ENCODE measurements at places on chromosomes 11 and 22. TPM values are rescaled to one million over a fixed set of nuclear protein-coding genes. Genes with fewer than 3 reads are reported as not detected.

DNA sequence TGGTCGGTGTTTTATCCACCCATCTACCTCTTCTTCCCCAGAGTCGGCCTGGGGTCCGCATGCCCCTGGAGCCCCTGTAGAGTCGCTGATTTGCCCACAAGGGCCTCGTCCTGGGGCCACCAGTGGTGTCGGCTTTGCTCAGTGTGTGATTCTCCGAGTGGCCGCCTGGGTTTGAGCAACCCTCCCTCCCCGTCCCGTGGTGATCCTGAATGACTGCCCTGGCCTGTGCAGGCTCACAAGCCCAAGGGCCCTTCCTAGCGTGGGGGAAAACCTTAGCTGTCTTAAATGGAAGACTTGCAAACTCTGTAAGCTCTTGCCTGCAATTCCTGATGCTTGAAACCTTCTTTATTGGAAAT lies 128.3 kb downstream of the OSBP2 start:
- H3K4me1 ChIP-seq = no peaks in the 10 kb centered on the region
- DNase-seq = no peak
- H3K27ac ChIP-seq = no peak overlapping the region
- no peaks in the 10 kb centered on the region for H3K36me3 ChIP-seq

The SCGB1D2 gene
- total RNA-seq = 1.1 TPM

- H3K4me3 ChIP-seq = no peak overlapping the region
- DNase-seq = no peak
- H3K27ac ChIP-seq = no peak overlapping the region
- H3K36me3 ChIP-seq = no peaks in the 10 kb centered on the region
- H3K4me1 ChIP-seq = no peaks in the 10 kb centered on the region
Observed at GRCh38 chr22:44005524-44005923, 18.6 kb upstream of the PARVB start.

The RAG1 gene
- 0.79 TPM for total RNA-seq

DNA sequence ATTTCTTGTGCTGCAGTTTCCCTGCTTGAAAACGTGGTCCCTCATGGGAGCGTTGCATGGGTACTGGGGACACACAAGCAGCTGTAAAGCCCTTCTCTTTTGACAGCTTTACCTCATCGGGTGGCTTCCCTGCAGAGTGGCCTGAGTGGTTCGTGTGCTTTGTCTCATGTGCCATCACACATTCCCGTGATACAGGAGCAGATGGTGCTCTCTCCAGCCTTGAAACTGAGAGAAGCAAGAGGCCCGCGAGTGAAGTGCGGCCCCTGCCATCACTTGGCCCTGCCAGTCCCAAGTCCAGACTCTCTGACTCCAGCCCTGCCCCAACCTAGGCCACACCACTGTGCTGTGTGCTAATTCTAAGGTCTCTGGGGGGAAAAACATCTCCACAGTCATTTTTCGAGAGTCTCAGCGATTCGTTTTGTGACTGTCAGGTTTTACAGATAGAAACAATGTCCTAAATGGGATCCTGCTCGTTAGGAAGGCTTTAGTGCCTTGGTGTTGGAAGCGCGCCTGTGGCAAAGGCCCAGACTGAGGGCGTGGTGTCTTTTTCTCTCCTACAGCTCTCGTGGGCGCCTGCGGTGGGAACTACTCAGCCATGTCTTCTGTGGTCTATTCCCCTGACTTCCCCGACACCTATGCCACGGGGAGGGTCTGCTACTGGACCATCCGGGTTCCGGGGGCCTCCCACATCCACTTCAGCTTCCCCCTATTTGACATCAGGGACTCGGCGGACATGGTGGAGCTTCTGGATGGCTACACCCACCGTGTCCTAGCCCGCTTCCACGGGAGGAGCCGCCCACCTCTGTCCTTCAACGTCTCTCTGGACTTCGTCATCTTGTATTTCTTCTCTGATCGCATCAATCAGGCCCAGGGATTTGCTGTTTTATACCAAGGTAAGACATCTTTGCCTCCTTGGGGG lies 64.2 kb downstream of the KREMEN1 start:
- H3K27me3 ChIP-seq = no peaks in the 10 kb centered on the region
- no peak for DNase-seq
- no peak overlapping the region for H3K27ac ChIP-seq
- no peaks in the 10 kb centered on the region for H3K36me3 ChIP-seq
- H3K4me3 ChIP-seq = no peak overlapping the region
- H3K4me1 ChIP-seq = no peaks in the 10 kb centered on the region

- H3K27ac ChIP-seq = no peak overlapping the region
- peak; percentile 79 for DNase-seq
- H3K4me1 ChIP-seq = no peaks in the 10 kb centered on the region
- H3K36me3 ChIP-seq = peaks cover 10% of the 10 kb centered on the region
Observed at GRCh38 chr22:50498322-50498890, 9.1 kb downstream of the LMF2 start.

The LRRC32 gene
- 9.6 TPM for total RNA-seq

DNA sequence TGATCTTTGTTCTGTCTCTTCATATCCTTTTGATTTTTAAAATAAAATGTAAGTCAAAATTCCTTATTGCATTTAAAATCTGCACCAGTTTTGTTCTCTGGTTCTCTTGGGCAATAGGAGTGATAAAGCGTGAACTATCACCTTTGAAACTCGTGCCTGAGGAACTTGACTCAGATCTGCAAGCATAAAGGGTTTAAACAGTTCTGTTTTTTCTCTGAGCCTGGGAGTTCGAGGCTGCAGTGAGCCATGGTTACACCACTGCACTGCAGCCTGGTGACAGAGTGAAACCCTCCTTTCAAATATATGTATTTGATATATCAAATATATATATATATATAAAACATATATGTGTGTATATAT lies 38.9 kb upstream of the CLMP start:
- H3K4me3 ChIP-seq = no peak overlapping the region
- no peak for DNase-seq
- H3K27me3 ChIP-seq = no peaks in the 10 kb centered on the region
- no peaks in the 10 kb centered on the region for H3K36me3 ChIP-seq
- no peaks in the 10 kb centered on the region for H3K4me1 ChIP-seq

DNA sequence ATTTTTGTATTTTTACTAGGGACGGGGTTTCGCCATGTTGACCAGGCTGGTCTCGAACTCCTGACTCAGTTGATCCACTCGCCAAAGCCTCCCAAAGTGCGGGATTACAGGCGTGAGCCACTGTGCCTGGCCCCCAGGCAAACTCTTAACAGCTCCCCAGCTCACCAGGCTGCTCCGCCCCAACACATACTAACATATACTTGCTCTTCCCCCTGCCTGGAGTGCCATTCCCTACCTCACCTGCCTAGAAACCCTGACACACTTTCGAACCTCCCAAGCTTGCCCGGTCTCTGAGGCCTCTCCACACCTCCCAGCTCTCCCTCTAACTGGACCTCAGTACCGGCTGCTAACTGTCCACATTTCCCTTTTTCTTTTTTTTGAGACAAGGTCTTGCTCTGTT lies 8.5 kb downstream of the MAP4K2 start:
- no peak overlapping the region for H3K27ac ChIP-seq
- no peaks in the 10 kb centered on the region for H3K4me1 ChIP-seq
- no peak for DNase-seq
- H3K4me3 ChIP-seq = no peak overlapping the region
- H3K36me3 ChIP-seq = no peaks in the 10 kb centered on the region

DNA sequence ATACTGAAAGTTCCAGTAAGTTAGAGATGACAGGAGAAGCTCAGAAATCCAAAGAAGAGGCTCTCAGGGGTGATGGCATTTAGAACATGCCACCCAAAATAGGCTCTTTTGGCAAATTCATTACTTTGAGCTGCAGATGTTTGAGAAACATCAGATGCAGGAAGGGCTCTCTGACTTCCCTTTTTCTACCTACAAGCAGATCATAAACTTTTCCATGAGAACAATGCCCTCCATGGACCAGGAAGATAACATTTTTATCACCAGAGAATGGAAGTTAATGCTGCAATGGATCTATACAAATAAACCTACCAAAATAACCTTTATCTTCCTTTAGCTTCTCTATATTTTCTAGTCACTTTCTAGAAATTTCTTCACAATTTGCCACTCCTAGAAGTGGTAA lies 32.7 kb upstream of the FAR1 start:
- no peaks in the 10 kb centered on the region for H3K27me3 ChIP-seq
- DNase-seq = no peak
- H3K4me1 ChIP-seq = no peaks in the 10 kb centered on the region
- H3K36me3 ChIP-seq = no peaks in the 10 kb centered on the region

DNA sequence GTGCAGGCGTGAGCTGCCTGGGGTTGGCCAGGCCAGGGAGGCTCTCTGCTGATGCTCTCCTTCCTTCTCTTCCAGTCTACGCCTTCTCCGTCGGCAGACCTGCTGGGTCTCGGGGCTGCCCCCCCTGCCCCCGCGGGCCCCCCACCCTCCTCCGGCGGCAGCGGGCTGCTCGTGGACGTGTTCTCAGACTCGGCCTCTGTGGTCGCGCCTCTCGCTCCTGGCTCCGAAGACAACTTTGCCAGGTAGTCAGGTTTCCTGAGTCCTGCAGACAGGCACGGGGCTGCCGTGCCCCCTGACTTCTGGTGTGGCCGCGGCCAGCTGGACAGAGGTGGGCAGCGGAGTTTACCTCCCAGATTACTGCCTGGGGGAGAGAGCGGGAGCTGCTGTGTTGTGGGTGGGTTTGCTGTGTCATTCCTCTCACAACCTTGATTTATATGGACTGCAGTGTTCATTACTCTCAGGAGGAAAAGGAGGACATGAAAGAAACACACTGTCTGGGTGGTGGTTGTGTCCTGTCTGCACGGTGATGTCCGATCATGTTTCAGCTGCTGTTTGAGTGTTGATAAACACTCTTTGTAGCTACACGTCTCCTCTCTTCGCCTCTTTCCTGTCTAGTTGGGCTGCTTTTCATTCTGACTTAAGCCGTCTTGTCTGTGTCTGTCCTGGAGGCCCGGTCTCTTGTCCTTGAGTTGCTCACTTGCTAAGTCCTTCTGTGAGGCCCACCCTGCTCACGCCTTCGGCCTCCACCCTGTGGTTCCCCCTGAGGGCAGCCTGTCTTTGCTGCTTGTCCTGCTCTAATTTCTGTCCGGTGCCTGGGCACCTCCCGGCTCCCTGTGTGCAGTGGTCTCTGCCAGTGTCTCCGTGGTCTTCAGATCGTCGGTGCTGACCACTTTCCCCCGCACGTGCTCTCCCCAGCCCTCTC lies 35.9 kb downstream of the MUC6 start:
- no peak overlapping the region for H3K4me3 ChIP-seq
- H3K27me3 ChIP-seq = no peaks in the 10 kb centered on the region
- no peak overlapping the region for H3K27ac ChIP-seq
- H3K36me3 ChIP-seq = peaks cover 12% of the 10 kb centered on the region
- DNase-seq = no peak

- no peak overlapping the region for H3K27ac ChIP-seq
- H3K27me3 ChIP-seq = no peaks in the 10 kb centered on the region
- H3K36me3 ChIP-seq = no peaks in the 10 kb centered on the region
- no peaks in the 10 kb centered on the region for H3K4me1 ChIP-seq
- H3K4me3 ChIP-seq = no peak overlapping the region
Observed at GRCh38 chr11:114308689-114309089, 12.5 kb downstream of the NNMT start.

The CREB3L1 gene
- 26.3 TPM for total RNA-seq

The TIGD3 gene
- not detected for total RNA-seq

The UPK2 gene
- total RNA-seq = not detected

The SERHL2 gene
- total RNA-seq = 2.0 TPM

DNA sequence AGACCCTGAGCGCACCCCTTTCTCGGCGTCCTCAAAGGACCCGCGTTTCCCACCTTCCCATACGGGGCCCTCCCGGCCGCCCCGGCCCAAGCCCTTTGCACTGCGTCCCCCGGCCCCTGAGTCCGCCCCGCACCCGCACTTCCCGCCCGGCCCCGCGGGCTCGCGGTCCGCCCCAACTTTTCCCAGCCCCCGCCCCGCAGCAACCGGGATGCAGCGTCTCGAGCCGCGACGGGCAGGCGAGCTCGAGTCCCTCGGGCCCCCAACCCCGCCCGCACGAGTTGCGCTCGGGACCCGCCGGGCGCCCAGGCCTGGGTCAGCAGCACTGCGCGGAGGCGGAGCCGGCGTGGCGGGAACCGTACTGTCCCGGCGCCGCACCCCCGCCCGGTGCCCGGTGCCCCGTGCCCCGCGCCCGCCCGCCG lies 371 bp downstream of the SMCO4 start:
- no peaks in the 10 kb centered on the region for H3K27me3 ChIP-seq
- peak overlapping the region; percentile 63 for H3K4me3 ChIP-seq
- peak overlapping the region; percentile 90 for H3K27ac ChIP-seq
- peak; percentile 55 for DNase-seq
- H3K4me1 ChIP-seq = no peaks in the 10 kb centered on the region

GRCh38 chr11:116962108-116962507 lies 124.7 kb upstream of the APOA1 start:
- no peaks in the 10 kb centered on the region for H3K27me3 ChIP-seq
- DNase-seq = no peak
- H3K4me1 ChIP-seq = peaks cover 16% of the 10 kb centered on the region
- no peaks in the 10 kb centered on the region for H3K36me3 ChIP-seq
- no peak overlapping the region for H3K4me3 ChIP-seq
- H3K27ac ChIP-seq = no peak overlapping the region

DNA sequence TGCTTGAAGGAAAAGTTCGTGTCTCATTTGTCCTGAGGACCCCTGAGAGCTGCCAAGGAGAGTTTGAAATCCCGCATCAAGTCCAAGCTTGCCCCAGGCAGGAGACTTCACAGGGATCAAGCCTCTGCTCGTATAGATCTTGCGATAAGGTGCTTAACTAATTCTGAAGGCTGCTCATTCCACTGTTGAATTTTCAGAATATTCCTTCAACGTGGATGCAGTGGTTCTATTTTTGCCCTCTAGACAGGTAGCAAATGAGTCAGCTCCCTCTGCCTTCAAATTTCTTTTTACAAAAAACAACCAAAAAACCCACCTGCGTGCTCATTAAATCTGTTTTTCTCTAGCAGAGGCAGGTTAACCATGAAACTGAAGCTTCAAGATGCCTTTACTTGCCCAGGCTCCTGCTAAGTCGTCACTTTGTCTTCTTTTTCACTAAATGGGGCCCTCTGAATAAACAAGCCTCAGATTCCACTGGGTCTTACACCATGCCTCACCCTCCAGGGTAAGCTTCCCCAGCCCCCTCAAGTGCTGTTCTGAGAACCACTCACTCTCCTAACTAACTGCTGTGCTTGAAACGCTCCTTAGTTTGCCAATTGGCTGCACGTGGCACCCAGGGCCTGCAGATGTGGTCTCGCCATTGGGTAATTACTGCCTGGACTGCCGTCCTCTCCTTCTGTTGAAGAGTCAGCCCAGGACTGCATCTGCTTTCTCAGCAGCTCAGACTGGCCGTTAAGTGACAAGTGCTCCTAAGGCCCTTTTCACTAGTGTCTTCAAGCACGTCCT lies 105.0 kb downstream of the TRPC6 start:
- H3K4me1 ChIP-seq = no peaks in the 10 kb centered on the region
- H3K27ac ChIP-seq = no peak overlapping the region
- H3K27me3 ChIP-seq = no peaks in the 10 kb centered on the region
- H3K4me3 ChIP-seq = no peak overlapping the region
- no peaks in the 10 kb centered on the region for H3K36me3 ChIP-seq

- no peaks in the 10 kb centered on the region for H3K36me3 ChIP-seq
- DNase-seq = no peak
- no peak overlapping the region for H3K4me3 ChIP-seq
- H3K27ac ChIP-seq = no peak overlapping the region
- no peaks in the 10 kb centered on the region for H3K4me1 ChIP-seq
- H3K27me3 ChIP-seq = no peaks in the 10 kb centered on the region
Observed at GRCh38 chr11:118699506-118700220, 20.2 kb upstream of the TREH start.

GRCh38 chr22:40727964-40728615 lies 48.8 kb downstream of the MCHR1 start:
- H3K4me1 ChIP-seq = no peaks in the 10 kb centered on the region
- no peak overlapping the region for H3K27ac ChIP-seq
- H3K27me3 ChIP-seq = no peaks in the 10 kb centered on the region
- H3K4me3 ChIP-seq = no peak overlapping the region

- no peak overlapping the region for H3K4me3 ChIP-seq
- H3K27me3 ChIP-seq = no peaks in the 10 kb centered on the region
- no peak for DNase-seq
- no peak overlapping the region for H3K27ac ChIP-seq
- peaks cover 3% of the 10 kb centered on the region for H3K4me1 ChIP-seq
Observed at GRCh38 chr22:19716829-19717105, 2.5 kb downstream of the SEPTIN5 start.

Data from pancreas (tissue), 10 donors.